H9 (cell line): ENCODE measurements at places on chromosomes 16 and 17.

GRCh38 chr17:7572588-7573323 is 6.7 kb upstream of the CD68 start:
- DNase-seq, result peak; percentile 100

DNA sequence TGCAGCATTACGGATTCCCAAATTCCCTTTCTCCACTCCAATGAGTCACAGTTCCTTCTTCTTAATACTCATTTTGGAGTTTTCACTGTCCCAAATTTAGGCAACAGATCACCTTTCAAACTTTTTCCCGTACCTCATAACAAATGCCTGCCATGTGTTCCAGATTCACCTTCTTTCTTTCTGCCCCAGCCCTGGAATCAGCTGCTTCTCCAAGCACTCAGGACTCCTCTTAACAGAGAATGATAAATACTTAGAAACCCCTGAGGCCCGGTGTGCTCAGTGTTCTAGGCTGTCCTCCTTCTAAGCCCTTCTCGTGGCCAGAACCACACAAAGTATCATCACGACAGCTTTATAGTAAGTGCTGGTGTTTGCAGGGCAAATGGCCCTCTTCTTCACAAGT is 14.9 kb downstream of the CSNK1D start:
- DNase-seq, result no peak

DNA sequence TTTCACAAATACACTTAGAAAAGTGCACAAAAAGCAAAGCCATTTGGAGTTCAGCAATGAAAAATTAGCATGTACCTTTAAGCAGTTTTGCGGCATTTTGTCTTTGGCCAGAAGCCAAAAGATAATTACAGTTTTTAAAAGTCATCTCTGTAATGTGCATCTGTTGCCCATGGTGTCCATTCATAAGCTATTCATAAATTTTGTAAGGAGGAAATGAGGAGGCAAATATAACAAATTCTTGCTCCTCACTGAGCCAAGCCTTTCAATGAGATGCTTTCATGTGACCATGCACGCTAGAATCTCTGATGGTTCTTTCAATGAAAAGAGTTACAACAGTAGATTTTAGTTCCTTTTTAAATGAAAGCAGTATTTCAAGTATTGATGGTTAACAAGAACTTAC is 247.1 kb upstream of the MON1B start:
- DNase-seq, result no peak

- DNase-seq, result no peak
Measured at GRCh38 chr16:55372792-55373488, 48.9 kb downstream of the IRX6 start.

DNA sequence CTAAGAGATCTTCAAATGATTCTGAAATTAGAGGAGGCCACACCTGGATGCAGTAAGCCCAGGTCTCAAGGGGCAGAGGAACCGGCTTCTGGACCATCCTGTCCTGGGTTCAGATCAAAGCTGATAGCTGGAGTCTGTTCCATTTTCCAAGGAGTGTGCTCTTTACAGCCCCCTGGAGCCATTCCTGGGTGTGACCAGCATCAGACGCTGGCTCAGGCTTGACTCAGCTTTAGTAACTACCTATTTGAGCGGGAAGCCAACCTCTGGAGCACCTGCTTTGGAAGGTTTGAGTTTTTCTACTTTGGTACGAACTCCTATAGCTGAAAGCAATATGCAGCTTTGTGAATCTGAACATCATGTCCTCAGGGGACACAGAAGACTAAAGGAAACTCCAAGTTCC is 12.9 kb upstream of the BBS2 start:
- DNase-seq, result peak; percentile 41

GRCh38 chr17:58352596-58353388 is 791 bp upstream of the SUPT4H1 start:
- DNase-seq, result peak; percentile 80

GRCh38 chr17:29982991-29983653 is 41.7 kb downstream of the EFCAB5 start:
- DNase-seq, result no peak

GRCh38 chr16:79897104-79897452 is 296.5 kb upstream of the MAF start:
- DNase-seq, result no peak

GRCh38 chr17:66711881-66712321 is 123.0 kb upstream of the CACNG5 start:
- DNase-seq, result peak; percentile 60

GRCh38 chr17:65226227-65226626 is 89.1 kb downstream of the RGS9 start:
- no peak for DNase-seq

DNA sequence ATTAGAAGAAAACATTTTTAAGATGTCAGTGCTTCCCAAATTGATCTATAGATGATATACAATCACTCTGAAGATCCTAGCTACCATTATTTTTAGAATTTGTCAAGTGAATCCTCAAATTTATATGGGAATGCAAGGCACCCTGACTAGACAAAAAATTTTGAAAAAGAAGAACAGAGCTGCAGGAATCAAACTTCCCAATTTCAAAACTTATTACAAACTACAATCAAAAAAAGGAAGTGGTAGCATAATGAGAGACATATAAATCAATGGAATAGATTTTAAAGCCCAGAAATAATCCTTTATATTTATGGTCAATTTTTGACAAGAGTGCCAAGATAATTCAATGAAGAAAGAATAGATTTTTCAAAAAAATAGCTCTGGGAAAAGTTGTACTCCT is 198.3 kb upstream of the KCNJ16 start:
- DNase-seq, result no peak

- DNase-seq, result peak; percentile 76
Measured at GRCh38 chr17:34980681-34981537, 597 bp downstream of the LIG3 start.

DNA sequence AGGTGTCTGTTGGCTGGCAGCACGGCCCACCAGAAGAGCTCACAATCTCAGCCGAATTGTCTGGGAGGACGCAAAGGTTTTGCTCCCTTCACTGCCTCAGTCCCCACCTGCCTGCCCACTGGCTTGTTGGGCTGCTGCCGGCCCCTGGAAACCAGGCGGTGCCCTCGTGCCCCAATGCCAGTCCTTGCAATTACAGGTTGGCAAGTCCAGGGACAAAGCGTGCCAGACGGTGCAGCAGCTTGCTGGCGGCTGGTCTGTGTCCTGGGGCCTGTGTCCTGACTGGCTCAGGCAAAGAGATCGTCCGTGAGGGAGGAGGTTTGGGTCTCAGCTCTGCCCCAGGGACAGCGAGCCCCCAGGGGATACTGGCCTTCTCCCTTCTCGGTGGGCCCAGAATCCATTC is 24.6 kb upstream of the SPNS2 start:
- DNase-seq, result no peak

- DNase-seq, result no peak
Measured at GRCh38 chr17:32863559-32863958, 13.4 kb downstream of the MYO1D start.

GRCh38 chr16:80350061-80350460 is 190.7 kb upstream of the DYNLRB2 start:
- no peak for DNase-seq

DNA sequence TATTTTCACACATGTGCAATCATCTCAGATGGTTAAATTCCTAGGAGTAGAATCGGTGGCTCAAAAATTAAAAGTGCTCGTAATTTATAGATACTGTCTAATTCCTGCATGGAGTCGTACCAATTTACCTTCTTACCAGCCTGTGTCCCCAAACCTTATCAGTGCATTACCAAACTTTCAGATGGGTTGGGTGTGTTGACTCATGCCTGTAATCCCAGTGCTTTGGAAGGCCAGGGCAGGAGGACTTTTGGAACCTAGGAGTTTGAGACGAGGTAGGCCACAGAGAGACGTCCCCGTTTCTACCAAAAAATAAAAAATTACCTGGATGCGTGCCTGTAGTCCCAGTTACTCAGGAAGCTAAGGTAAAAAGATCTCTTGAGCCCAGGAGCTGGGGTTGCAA is 34.5 kb upstream of the GPRC5B start:
- peak; percentile 3 for DNase-seq

GRCh38 chr16:88558457-88559442 is 11.5 kb upstream of the ZC3H18 start:
- peak; percentile 65 for DNase-seq

GRCh38 chr16:3012246-3012645 is 477 bp upstream of the CLDN9 start:
- DNase-seq, result no peak

- no peak for DNase-seq
Measured at GRCh38 chr16:88777471-88778270, 7.3 kb downstream of the PIEZO1 start.

DNA sequence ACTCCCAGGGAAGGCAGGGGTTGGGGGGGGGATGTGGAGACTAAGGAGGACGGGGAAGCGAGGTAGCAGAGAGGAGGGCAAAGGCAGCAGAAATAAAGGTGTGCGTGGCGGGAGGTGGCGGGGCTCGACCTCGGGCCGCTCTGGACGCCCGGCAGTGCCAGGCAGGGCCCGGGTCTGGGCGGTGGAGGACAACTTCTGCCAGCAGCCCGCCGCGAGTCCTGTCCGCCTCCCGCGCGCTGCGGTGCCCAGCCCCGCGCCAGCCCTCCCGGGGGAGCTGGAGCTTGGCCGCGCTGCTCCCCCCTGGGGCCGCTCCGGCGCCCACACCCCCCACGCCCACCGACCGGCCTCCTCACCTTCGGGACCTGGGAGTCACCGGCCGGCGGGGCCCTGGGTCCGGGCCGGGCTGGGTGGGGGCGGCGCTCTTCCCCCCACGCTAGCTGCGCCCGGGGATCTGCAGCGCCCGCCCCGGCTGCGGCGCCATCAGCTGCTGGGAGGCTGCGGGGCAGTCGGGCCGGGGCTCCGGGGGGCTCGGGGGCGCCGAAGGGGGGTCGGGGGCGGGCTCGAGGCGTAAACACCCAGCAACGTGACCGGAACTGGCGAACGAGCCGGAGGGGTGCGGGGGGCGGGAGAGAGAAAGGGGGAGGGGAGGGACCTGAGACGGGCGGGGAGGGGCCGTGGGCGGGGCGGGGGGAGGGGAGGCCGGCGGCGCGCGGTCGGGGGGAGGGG is at the start of gene CCDC92B:
Gene CCDC92B, minus strand, starts transcription at position 595 of the 726 bp plus-strand sequence. CDS start 14,507 bp downstream, outside the sequence.
- peak; percentile 51 for DNase-seq

GRCh38 chr16:80741724-80742123 is 62.7 kb downstream of the CDYL2 start:
- DNase-seq, result no peak

DNA sequence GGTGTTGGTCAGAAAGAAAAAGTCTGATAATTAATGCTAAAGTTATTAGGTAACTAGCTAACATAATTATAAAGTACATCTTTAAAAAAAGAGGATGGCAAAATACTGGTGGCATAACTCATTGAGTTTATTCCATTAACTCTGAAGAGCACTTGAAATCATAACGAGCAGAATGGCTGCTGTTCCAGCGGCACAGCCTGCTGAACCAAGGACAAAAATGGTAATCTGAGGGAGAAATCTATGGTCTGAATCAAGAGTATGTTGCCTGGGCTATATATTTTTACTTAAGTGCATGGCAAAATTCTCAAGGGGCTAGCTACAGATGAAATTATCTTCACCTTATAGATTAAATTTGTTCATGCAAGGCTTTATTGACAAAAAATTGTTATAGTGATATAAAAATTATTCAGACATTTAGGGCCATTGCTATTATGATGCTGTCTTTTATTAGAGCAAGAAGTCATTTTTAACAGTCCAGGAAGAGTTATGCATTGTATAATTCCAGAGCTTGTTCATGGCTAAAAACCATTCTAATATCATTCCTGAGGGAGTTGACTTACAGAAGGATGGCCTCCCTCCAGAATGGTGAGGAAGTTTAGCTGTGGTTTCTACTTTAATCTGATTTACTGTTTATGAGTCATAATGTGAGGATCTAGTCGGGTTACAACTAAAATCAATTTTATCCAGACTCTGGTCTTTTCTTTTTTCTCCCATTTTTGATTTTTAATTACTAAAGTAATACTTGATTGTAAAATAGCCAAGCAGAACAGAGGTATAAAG is 41.4 kb upstream of the ANKFN1 start:
- no peak for DNase-seq

DNA sequence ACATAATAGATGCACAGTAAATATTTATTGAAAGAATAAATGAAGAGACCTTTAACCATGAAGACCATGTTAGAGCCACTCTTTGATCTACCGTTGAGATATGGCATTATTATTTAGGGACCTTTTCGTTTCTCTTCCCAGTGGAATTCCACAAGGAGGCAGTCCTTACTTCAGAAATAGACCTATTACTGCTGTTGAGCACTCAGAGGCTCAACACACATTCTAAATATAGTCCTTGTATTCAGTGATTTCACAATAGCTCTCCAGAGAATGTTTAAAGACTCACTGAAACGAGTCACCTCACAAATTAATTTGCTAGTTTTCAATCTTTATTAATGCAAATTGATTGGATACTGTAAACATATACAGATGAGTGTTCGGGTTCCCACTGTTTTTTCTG is 603.8 kb downstream of the CDH8 start:
- DNase-seq, result no peak
